ENCODE measurements at places on chromosomes 1 and 21. TPM values are rescaled to one million over a fixed set of nuclear protein-coding genes. Genes with fewer than 3 reads are reported as not detected.

HES3 gene
- not detected for total RNA-seq

SPRR4 gene
- not detected for total RNA-seq

MSH4 gene
- total RNA-seq = 1.7 TPM

ALX3 gene
- not detected for total RNA-seq

TDRD5 gene
- total RNA-seq = 0.25 TPM

AMY2A gene
- total RNA-seq = 0.42 TPM

DNA sequence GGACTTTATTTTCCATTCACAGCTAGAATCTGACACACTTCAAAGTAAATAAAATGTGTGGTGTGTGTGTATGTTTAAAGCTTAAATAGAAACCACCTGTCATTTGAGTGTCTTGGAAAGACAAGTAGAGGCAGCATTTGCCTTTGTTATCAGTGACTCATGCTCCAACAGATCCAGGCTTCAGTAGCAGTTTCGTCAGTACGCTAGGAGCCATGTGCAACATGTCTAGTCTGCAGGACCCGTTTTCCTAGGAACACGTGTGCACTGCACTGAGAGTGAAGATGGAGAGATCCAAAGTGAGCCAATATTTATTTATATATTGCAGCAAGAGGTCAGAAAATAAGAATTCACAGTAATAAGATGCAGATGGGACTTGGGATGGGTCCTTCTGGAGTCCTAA, 41.8 kb downstream of the SGIP1 start:
- H3K4me1 ChIP-seq = no peaks in the 10 kb centered on the region
- DNase-seq = no peak
- no peak overlapping the region for H3K27ac ChIP-seq
- H3K4me3 ChIP-seq = no peak overlapping the region
- H3K27me3 ChIP-seq = no peaks in the 10 kb centered on the region

GRCh38 chr1:107323784-107324183, 182.9 kb downstream of the NTNG1 start:
- H3K4me1 ChIP-seq = no peaks in the 10 kb centered on the region
- H3K27ac ChIP-seq = no peak overlapping the region
- H3K27me3 ChIP-seq = no peaks in the 10 kb centered on the region

DNA sequence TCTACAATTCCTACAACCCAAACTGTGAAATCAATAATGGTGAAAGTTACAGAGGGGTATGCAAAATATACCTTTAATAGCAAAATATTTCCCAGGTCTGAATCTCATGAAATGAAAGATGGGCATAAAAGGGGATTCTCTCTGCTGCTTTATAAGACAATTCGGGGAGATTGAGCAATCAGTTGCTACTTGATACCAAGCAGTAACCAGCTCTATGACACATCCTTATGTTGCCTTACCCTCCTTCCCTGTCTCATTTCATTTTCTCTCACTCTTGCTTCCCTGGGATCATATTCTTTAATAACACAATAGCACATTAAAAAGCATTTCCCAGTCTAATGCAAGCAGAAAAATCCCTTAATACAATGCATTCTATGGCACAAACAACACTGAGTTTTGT, 29.0 kb downstream of the ZSWIM5 start:
- no peak overlapping the region for H3K27ac ChIP-seq
- no peak overlapping the region for H3K4me3 ChIP-seq
- DNase-seq = no peak
- H3K4me1 ChIP-seq = no peaks in the 10 kb centered on the region
- no peaks in the 10 kb centered on the region for H3K36me3 ChIP-seq

- no peak overlapping the region for H3K4me3 ChIP-seq
- no peak for DNase-seq
- no peaks in the 10 kb centered on the region for H3K27me3 ChIP-seq
- no peak overlapping the region for H3K27ac ChIP-seq
- H3K4me1 ChIP-seq = no peaks in the 10 kb centered on the region
- H3K36me3 ChIP-seq = no peaks in the 10 kb centered on the region
These were observed 81.2 kb upstream of the RALGPS2 start for GRCh38 chr1:178643831-178644230.

DNA sequence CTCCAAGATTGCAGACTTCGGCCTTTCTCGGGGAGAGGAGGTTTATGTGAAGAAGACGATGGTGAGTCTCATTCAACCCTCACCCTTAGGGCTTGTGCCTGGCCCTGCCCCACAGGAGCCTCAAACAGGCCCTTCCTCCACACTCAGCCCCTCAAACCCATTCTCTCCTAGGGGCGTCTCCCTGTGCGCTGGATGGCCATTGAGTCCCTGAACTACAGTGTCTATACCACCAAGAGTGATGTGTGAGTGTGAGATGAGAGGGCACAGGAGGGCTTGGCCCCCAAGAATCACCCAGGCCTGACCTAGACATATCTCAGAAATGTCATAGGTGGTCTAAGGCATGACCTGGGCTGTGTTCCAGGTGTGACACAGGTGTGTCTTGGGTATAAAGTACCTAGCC, 18.3 kb upstream of the MPL start:
- no peak for DNase-seq
- H3K36me3 ChIP-seq = no peaks in the 10 kb centered on the region
- H3K27me3 ChIP-seq = no peaks in the 10 kb centered on the region
- no peak overlapping the region for H3K4me3 ChIP-seq

- H3K4me3 ChIP-seq = no peak overlapping the region
- no peaks in the 10 kb centered on the region for H3K27me3 ChIP-seq
- H3K36me3 ChIP-seq = no peaks in the 10 kb centered on the region
- H3K27ac ChIP-seq = no peak overlapping the region
These were observed 48.5 kb upstream of the ZNF644 start for GRCh38 chr1:91070298-91070697.

GRCh38 chr21:42413500-42413899, 9.8 kb downstream of the UBASH3A start:
- no peaks in the 10 kb centered on the region for H3K36me3 ChIP-seq
- no peak for DNase-seq
- H3K4me1 ChIP-seq = peaks cover 9% of the 10 kb centered on the region
- H3K27me3 ChIP-seq = no peaks in the 10 kb centered on the region
- no peak overlapping the region for H3K27ac ChIP-seq

- H3K27ac ChIP-seq = no peak overlapping the region
- no peaks in the 10 kb centered on the region for H3K27me3 ChIP-seq
- H3K36me3 ChIP-seq = no peaks in the 10 kb centered on the region
- no peak for DNase-seq
These were observed 81.1 kb downstream of the DSCAM start for GRCh38 chr21:40765811-40766210.

DNA sequence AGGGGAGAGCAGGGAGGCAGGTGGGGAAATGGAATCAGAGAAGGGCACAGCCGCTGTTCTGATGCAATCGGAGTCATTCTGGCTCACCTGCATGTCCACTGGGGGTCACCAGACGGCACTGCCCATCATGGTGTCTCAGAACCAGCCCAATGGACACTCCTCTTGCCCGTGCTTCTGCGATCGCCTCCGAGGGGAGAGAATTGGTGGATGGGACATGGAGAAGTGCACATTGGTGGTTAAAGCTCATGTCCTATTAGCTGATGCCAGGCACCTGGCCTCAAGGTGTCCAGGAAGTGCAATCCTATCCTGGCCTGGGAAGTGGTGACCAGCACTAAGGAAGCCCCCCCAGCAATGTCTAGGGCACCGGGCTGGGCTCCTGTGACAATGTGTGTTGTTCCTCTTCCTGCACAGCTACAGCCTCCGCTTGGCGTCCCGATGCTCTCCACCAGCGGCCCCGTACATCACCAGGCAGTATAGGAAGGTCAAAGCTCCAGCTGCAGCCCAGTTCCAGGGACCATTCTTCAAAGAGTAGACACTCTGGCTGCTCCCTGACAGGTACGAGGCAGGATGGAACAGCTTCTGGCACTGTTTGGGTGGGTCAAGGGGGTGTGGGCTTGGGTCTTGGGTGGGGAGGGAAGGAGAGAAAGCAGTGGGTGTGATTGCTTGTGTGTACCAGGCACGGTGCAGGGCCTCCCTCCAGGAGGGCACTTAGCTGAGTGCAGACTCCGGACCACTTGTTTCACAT, 116.2 kb downstream of the PRDM2 start:
- no peak overlapping the region for H3K4me3 ChIP-seq
- H3K36me3 ChIP-seq = no peaks in the 10 kb centered on the region

DNA sequence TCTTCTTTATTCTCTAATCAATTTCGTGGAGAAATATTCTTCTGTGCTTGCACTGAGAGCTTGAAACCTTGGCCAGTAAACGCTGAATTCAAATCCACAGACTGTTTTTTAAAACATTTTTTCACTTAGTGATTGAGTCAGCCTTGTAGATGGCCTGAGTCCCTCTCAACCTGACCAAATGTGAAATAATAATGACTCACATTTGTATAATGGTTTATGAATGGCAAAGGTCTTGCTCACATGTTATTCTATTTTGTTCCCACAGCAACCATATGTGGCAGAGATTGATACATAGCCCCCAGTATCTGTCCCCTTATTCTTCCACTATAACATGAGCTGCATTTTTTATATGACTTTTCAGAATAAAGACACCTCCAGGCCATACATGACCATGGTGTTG, 47.8 kb upstream of the CCDC190 start:
- H3K4me1 ChIP-seq = peaks cover 5% of the 10 kb centered on the region
- no peaks in the 10 kb centered on the region for H3K36me3 ChIP-seq
- no peak overlapping the region for H3K27ac ChIP-seq
- no peak for DNase-seq
- no peaks in the 10 kb centered on the region for H3K27me3 ChIP-seq
- H3K4me3 ChIP-seq = no peak overlapping the region

DNA sequence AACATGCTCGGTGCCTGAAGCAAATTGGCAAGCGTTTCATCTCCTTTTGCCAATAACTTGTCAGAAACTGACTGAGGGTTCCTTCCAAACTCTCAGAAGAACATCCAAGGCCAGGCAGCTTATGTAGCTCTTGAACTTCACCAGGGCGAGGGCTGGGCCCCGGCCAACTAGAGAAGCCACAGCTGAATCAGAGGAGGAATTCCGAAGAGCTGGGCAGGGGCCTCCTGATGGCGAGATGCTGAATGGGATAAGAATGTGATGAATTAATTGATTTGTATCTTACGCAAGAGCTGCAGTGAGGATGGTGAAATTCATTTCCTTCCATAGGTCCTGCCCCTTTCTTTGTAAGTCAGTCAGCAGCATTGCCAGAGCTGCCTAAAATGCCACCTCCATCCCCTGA, 345.8 kb downstream of the KIF26B start:
- H3K4me3 ChIP-seq = no peak overlapping the region
- DNase-seq = no peak
- no peaks in the 10 kb centered on the region for H3K27me3 ChIP-seq
- no peaks in the 10 kb centered on the region for H3K4me1 ChIP-seq

- H3K4me3 ChIP-seq = no peak overlapping the region
- no peak for DNase-seq
- no peaks in the 10 kb centered on the region for H3K27me3 ChIP-seq
- peaks cover 50% of the 10 kb centered on the region for H3K36me3 ChIP-seq
These were observed 22.3 kb upstream of the SNRPE start for GRCh38 chr1:203839081-203839480.

- H3K4me3 ChIP-seq = no peak overlapping the region
- H3K27ac ChIP-seq = peak overlapping the region; percentile 73
- H3K36me3 ChIP-seq = peaks cover 44% of the 10 kb centered on the region
These were observed 44.0 kb downstream of the EVA1C start for GRCh38 chr21:32456497-32456918.

GRCh38 chr1:145758116-145758515, 38.8 kb downstream of the CD160 start:
- no peak for DNase-seq
- peaks cover 8% of the 10 kb centered on the region for H3K36me3 ChIP-seq
- H3K27me3 ChIP-seq = no peaks in the 10 kb centered on the region
- H3K4me3 ChIP-seq = no peak overlapping the region
